ENCODE measurements at places on chromosomes 12 and 14.

- no peak for DNase-seq
Observed at GRCh38 chr14:69532561-69533340, 41.9 kb downstream of the CCDC177 start.

DNA sequence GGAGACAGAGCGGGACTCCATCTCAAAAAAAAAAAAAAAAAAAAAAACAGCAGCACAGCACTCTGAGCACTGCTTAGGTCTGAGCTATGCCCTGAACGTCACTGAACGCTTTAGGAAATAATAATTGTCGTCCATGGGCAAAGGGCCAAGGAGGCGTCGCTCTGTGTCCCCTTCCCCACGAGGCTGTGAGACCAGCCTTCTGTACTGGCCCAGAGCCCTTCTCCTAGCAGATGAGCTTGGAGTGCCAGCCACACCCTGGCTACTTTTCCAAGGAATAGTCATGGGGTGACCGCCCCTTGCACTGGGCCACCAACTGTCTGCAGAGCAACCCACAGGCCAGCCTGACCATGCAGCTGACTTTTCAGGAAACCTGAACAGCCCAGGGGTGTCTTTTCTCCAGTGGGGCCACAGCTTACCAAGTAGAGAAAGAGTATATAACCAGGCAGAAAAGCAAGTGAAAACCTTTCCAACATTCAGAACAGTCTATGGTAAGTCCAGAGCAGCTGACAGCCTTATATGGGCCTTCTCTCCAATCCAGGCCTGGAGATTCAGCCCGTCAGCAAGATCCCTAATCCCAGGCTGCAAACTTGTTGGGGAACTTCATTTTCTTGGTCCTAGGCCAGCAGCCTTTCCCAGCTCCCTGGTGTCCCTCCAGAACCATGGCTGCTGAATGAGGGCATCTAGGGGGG, 28.5 kb downstream of the CD9 start:
- DNase-seq: no peak

DNA sequence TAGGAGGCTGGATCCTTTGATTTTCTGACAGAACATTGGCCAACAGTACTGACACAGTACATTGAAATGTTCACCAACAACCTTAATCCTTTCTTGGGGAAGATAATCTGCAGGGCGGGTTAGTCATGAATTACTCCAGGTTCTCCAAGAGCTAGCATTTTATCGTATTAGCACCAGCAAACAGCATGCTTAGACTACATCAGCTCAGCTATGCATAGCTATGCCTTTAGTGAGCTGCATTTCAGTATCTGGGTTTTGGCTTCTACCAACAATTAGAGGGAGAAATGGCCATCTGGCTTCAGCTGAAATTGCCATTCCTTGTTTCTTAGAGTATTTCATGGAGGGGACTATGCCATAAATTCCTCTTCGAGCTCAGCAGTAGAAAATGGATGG, 33.8 kb downstream of the SAMD4A start:
- no peak for DNase-seq

DNA sequence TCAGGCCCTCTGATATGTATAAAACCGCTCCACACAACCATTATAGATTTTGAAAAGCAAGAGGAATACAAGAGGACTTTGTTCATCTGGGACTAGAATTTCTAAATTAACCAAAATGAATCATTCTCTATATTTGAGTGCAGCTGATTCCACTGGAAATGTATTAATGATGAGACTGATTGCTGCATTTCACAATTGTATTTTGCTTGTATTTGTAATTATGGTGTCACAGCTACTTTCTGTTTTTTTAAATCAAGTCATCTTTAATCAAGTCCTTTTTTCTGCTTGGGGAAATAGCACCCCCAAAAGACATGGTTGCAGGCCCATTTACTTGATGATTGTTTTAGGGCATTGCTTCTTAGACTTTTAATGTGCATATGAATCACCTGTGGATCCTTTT, 162.4 kb downstream of the KICS2 start:
- DNase-seq: no peak

DNA sequence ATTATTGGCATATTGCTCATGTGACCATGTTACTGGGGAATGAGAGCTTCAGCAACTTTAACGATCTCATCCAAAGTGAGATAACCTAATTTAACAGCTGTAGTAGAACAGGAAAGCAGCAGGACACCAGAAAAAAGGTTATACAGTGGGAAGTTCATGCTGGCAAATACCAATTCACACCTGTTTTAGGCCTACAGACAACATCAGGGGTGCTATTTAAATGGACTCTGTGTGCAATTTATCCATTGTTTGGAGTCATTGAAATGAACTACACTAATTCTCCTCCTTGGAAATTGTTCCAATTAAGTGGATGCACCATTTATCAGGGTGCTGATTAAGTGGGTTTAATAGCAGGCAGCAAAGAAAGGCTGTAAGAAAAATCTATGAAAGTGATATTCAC, 424.4 kb upstream of the LMO3 start:
- DNase-seq: no peak

- no peak for DNase-seq
Observed at GRCh38 chr12:49540229-49541139, 1.7 kb downstream of the KCNH3 start.

DNA sequence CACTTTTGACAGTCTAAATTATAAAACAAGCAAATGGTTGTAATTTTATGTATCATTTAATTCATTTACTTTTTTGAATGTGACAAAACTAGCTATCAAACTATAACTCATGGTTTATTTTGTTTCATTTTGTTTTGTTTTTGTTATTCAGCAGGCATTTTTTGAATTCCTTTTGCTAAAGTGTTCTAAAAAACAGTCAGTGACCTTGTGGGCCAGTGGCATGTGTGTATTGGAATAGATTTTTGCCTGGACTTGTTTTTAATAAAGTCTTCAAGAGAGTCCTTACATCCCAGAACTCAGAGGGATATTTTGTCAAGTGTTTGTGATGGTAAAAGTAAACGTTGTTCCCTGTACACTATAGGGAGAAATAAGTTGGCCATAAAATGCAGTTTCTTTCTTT, 369.7 kb upstream of the SYT1 start:
- DNase-seq: peak; percentile 1

GRCh38 chr12:28235015-28235414, 44.8 kb downstream of the CCDC91 start:
- DNase-seq: no peak

DNA sequence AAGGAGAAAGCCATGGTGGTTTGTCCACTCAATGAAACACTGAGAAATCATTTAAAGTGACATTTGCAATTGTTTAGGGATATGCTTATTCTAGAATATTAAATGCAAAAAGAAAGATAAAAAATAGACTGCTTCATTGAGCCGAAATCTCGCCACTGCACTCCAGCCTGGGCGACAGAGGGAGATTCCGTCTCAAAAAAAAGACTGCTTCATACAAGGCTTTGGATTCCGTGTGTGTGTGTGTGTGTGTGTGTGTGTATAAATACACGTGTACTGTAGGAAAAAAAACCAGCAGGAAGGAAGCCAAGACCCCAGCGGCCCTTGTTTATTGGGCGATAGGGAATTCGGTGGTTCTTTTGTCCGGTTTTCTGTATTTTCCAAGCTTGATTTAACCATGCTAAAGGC, 3.2 kb upstream of the ZNF839 start:
- DNase-seq: no peak

- DNase-seq: no peak
Observed at GRCh38 chr12:107126796-107127481, 33.6 kb upstream of the CRY1 start.

GRCh38 chr14:88668448-88669116, 105.7 kb downstream of the ZC3H14 start:
- DNase-seq: no peak

Data from hepatic stellate cell (primary cell).